Activated T-cell treated with anti-CD3 and anti-CD28 coated beads, Interleukin-2, amount 50 U/mL, for 24 hours (primary cell): ENCODE measurements at places on chromosomes 13 and 19.
A peak's percentile ranks its signal among the peaks of the same experiment; 100 is the strongest.

GRCh38 chr19:49210108-49210900, 52.7 kb downstream of the TRPM4 start:
- DNase-seq: peak; percentile 57

DNA sequence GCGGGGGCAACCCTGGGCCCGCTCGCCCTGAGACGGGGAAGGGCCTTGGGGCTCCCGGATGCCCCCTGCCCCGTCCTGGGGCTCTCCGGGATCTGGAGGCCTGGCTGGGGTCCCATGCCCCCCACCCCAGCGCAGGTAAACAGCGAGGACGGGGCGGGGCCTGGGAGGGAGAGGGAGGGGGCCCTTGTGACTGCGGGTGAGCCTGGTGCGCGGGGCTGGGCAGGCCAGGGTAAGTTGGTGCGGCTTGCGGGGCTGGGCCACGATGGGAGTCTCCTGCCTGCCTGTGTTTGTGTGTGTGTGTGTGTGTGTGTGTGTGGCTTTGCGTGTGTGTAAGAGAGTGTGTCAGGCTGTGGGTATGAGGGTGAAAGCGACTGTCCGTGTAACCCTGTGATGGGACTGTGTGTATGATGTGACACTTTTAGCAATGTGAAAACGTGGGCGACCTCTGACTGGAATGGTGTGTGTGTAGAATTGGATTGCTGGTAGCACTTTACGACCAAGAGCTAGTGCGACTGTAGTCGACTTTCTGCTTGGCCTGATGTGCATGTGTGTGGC, 426 bp downstream of the KLC3 start:
- DNase-seq: no peak

GRCh38 chr13:75393839-75394520, 88.0 kb downstream of the TBC1D4 start:
- DNase-seq: no peak

GRCh38 chr19:18558604-18559003, 934 bp downstream of the KXD1 start:
- no peak for DNase-seq

GRCh38 chr13:44750630-44751029, 174.5 kb upstream of the TSC22D1 start:
- no peak for DNase-seq

DNA sequence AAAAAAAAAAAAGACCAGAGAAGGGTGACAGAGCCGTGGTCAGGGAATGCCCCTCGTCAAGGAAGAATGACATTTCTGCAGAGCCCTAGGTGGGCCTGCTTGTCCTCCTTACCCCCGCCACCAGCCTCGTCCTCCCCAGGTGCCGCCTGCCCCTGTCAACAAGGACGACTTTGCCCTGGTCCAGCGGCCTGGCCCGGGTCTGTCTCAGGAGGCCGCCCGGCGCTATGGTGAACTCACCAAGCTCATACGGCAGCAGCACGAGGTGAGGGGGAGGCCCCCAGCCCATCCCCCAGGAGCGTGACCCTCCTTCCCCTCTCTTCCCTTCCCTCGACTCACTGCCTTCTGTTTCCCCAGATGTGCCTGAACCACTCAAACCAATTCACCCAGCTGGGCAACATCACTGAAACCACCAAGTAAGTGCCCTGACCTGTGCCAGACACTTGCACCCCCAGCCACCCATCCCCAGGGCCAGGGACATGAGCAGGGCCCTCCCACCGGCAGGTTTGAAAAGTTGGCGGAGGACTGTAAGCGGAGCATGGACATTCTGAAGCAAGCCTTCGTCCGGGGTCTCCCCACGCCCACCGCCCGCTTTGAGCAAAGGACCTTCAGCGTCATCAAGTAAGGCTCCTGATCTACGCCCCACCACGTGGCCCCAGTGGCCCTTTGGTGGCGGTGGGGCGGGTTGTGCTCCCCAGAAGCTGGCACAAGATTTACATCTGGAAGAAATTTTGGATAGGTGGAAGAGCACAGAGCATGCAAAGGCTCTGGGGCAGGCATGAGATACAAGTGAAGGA, 14.8 kb downstream of the PODNL1 start:
- DNase-seq: no peak
